ENCODE measurements at places on chromosomes 3 and 15.

DNA sequence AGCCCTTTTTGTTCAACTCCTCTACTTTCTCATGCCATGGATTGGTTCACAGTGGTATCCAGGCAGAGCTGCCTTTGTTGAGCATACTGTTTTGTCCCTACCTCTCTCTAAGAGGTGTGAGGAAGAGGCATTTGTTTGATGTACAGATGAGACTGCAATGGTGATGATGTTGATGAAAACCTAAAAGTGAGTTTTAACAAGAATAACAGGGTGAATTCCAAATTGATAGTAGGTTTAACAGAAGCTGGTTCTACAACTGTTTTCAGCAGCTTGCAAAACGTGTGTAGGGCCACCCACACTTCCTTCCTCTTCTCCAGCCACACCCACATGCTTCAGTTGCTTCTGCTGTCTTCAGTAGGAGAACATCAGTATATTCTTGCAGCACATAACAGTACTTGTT lies 10.2 kb downstream of the SNRK start:
- peak; percentile 7 for DNase-seq

DNA sequence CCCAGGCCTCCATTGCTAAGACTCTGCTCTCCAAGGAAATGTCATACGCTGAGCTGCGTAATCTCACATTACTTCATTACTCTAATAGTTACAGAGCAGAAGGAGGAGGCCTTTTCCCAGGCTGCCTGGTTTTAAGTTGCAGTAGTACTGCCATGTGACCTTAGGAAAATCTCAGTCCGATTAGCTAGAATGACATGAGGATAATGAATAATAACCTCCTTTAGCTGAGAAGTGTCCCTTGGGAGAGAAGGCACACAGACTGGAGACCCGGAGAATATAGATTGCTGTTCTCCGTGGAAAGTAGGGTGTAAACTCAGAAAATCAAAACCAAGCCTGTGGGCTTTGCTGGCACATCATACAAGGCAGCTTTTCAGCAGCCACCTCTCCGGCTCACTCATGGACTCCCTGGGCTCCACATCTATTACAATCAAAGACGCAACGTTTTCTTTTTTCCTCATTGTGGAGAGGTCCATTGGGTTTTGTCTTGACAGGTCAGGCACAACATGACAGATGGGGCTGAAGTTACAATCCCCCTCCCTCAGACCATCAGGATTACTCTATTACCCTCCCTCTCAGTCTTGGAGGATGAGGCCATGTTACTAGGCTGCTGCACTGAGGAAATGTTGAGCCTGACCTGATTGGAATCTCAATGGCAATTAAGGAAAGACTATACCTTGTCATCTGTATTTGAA lies 134.8 kb upstream of the MB21D2 start:
- no peak for DNase-seq

DNA sequence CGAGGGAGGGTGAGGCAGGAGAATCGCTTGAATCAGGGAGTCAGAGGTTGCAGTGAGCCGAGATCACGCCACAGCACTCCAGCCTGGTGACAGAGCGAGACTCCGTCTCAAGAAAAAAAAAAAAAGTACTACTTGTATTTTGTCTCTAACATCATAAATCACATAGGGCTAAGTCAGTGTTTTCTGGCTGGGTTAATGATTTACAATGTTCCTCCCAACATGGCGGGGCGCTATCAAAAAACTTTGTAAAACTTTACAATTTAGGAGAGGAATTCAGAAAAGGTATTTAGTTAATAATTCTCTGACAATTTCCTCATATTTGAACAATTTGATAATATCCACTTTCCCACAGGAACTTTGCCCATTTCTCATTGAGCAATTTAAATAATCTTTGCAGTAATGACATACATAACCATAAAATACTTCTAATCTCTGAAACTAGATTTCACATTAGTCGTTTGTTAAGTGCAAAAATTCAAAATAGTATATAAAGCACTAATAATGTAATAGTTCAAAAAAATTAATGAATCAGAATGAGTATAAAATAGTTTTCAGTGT lies 26.6 kb upstream of the B3GNT5 start:
- no peak for DNase-seq

DNA sequence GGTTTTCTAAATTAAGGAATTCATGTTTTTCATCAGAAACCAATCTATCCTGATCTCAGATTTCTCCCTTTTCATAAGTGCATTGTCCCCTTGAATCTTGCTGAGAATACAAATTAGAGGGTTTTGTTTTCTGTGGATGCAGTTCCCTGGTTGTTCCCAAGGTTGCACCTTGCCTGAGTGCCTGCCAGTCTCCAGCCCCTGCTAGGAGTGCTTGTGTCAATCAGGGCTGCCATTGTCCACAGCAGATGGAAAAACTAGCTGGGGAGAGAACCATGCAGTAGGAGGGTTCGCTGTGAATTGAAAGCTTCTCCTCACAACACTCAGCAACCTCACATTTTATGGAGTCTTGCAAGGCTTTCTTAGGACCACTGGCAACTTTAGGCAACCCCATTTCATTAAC lies 210.8 kb upstream of the CTNNB1 start:
- DNase-seq: no peak

- no peak for DNase-seq
These were observed 146.9 kb upstream of the GADL1 start for GRCh38 chr3:31041161-31041978.

- no peak for DNase-seq
These were observed 27.8 kb upstream of the CACNA2D2 start for GRCh38 chr3:50531201-50531600.

DNA sequence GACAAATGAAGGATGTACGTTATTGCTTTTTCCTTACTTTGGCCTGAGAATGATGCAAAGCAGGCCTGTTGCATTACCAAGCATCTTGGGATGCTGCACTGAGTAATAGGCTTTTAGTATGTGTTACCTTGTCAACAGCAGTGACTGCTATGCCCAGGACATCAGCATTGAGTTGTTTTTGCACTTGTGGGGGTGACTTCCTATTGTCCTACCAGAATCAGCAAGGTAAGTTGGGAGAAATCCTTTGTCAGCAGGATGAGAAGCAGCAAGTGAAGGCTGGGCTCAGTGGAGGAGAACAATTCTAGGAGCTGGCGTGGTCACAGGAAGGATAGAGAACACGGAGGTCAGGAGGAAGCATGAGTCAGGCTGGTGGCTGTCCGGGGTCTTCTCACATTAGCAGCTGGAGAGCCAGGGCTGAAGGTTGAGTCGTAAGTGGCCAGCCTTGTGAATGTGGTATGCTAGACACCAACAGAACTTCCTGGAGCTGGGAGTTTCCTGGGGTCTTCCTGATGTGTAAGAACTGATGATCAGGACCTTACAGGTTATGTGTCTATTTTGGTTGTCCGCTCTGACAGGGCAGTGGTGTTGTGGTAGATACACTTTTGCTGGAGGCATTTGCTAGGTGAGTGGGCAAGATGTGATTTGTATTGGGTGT lies 142.7 kb downstream of the FNDC3B start:
- no peak for DNase-seq

DNA sequence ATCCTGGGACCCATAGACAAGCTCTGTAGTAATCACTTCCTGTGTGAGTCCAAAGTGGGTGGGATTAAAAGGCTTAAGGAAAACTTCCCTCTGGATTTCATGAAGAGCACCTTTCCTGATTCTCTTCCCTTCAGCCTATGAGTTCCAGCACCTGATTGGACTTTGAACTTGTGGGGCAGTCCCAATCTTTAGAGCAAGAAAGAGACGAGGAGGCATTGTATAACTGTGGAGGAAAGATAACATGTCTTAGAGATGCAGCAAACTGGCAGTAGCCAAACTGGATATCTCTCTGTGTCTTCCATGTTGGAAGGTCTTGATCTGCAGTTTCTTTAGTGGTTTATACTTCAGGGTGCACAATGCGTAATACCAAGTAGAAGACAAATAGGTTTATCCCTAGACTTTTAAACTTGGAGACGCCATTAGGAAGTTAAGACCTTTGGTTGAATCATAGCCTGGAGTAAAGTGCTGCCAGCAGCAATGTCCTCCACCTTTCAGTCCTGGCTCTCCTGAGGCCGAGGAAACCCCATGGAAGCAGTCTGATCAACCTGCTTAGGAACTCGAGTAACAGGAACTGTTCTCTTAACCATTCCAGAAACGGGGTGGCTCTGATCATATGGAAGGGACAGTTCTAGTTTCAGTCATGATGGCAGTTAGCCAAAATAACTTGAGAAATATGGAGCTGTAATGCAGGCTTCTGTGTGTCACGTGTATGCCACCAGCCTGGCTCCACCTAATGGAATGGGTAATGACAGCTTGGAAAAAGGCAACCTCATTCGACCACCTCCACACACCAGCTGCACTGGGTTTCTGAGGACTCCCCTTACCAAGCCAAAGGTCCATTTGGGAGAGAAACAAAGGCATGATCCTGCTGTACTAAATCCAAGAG lies 4.7 kb downstream of the EIF1B start:
- no peak for DNase-seq

DNA sequence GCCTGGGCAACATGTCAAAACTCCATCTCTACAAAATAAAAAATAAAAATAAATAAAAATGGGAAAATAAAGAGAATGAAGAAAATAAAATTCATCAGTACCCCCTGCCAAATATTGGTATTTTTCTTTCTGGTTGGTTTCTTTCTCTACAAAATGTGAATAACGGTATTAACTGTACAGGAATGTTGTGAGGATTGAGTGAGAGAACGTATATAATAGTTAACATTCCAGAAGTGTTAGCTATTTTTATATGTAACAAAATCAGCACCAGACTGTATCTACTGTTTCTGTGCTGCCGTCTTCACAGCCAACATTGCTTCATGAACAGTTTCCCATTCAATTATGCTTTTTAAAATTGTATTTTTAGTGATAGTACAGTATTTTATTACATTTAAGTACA lies 25.5 kb upstream of the RNU6-1 start:
- DNase-seq: no peak

DNA sequence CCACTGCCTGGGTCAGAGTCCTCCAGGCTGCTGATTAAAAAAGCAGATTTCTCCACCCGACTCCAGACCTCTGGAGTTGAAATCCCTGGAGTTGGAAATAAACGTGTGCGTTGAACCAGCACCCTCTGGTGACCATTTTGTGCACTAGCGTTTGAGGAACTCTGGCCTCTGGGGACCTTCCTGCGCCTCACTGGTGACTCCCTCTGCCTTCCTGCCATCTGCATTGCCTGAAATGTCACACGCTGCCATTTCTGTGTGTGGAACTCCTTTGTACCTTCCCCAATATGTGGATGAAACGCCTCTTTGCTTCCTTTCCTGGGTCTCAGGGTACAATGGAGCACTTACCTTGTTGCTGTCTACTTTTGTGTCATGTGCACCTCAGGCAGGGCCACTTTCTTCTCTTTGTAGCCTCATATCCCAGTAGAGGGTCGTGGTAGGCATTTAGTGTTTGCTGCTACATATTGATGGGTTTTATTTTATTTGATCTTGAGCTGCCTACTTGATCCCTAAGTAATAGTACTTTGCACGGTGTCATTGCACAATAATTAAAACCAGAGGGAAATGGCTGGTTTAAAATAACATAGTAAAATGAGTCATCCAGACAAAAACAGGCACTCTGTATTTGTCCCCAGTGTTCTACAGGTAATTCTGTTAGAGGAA lies 56.8 kb downstream of the GPR171 start:
- DNase-seq: peak; percentile 6

GRCh38 chr3:54180921-54181320 lies 58.6 kb downstream of the CACNA2D3 start:
- no peak for DNase-seq

GRCh38 chr15:71186267-71186666 lies 71.0 kb downstream of the THSD4 start:
- DNase-seq: no peak

- DNase-seq: no peak
These were observed 34.8 kb upstream of the CFAP20DC start for GRCh38 chr3:59084583-59084982.

DNA sequence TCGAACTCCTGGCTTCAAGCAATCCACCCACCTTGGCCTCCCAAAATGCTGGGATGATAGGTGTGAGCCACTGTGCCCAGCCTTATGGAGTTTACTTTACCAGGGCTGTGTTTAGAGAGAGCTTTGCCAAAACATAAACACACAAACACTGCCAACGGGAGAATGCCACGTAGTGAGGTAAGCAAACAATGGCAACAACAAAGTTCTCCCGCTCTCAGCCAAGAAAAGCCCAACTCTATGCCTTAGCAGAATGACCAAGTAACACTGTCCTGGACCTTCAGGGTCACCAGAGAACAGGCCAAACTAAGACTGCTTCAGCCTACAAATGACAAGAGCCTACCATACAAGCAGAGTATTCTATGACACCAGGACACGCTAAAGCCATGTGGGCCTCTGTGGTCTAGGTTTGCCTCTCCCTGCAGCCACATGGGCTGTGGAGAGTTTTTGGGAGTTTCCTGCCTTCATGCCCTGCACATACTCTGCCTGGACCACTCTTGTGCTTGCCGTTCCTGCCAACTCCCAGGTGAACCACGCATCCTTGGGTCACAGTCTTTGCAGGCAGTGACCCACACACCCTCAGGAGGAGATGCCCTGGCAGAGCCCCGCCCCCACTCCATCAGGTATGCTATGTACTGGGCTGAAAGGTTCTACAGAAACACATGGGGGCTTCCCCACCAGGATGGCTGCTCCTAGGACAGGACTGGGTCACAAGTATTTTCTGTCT lies 21.6 kb upstream of the CNBP start:
- no peak for DNase-seq

DNA sequence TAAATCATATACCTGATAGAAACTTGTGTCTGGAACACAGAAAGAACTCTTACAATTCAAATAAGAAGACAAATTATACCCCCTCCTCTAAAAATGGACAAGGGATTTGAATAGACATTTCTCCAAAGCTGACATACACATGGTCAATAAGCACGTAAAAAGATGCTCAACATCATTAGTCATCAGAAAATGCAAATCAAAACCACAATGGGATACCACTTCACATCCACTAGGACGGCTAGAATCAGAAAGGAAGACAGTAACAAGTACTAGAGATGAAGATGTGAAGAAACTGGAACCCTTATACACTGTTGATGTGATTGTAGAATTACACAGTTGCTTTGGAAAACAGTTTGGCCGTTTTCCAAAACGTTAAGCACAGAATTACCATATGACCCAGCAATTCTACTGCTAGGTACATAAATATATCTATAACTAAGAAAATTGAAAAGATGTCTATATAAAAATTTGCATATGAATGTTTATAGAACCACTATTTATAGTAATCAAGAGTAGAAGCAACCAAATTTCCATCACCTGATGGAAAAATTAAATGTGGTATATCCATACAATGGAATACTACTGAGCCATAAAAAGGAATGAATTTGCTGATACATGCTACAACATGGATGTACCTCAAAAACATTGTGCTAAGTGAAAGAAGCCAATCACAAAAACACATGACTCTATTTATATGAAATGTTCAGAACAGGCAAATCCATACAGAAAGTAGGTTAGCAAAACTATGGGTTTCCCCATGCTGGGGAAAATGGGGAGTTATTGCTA lies 60.8 kb downstream of the GREM1 start:
- no peak for DNase-seq

- no peak for DNase-seq
These were observed 24.0 kb downstream of the NOX5 start for GRCh38 chr15:69038508-69038907.

DNA sequence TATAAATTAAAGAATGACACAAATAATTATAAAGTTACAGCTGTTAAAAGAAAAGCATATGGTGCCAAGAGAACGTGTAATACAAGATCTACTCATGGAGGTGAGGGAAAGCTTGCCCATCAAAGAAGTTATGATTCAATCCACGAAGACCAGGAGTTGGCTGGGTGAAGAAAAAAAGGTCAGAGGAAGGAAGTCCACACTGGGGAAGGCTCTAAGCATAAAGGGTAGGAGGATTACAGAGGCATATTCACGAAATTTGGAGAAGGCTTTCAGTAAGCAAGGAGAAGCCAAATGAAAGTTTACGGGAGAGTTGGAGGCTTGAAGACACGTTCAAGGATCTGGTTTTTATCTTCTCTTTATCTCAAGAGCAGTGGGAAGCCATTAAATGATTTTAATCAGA lies 1.8 kb upstream of the TGFBR2 start:
- DNase-seq: no peak

Measured in stimulated activated CD4-positive, alpha-beta T cell treated with anti-CD3 and anti-CD28 coated beads, Interleukin-1b, Interleukin-23, amount 100 ng/mL, for 1 hour (primary cell).